ENCODE measurements at places on chromosomes 13 and 19. TPM values are rescaled to one million over a fixed set of nuclear protein-coding genes. Genes with fewer than 3 reads are reported as not detected.

Gene PALM
- total RNA-seq = 28.1 TPM

Gene CGB3
- total RNA-seq = not detected

Gene SPACA4
- total RNA-seq = not detected

Gene PCDH20
- 1.7 TPM for total RNA-seq

Gene KLF5
- total RNA-seq = 1.5 TPM

Gene FUT6
- not detected for total RNA-seq

GRCh38 chr13:39879286-39880035, 224.0 kb downstream of the COG6 start:
- no peak for DNase-seq

DNA sequence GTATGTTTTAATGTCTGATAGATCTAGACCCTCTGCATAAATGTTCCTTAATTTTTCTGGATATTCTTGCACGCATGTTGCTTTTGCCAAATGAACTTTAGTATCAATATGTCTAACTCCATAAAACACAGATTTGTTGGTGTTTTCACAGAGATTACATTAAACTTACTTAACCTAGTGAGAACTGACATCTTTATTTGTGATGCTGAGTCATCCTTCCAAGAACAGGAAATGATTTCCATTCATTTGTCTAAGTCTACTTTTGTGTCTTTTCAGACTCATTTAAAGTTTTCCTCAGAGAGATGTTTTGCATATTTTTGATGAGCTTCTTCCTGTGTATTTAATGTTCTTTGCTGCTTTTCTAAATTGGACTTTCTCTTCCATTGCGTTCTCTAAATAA, 184.0 kb downstream of the SLC7A1 start:
- no peak for DNase-seq

DNA sequence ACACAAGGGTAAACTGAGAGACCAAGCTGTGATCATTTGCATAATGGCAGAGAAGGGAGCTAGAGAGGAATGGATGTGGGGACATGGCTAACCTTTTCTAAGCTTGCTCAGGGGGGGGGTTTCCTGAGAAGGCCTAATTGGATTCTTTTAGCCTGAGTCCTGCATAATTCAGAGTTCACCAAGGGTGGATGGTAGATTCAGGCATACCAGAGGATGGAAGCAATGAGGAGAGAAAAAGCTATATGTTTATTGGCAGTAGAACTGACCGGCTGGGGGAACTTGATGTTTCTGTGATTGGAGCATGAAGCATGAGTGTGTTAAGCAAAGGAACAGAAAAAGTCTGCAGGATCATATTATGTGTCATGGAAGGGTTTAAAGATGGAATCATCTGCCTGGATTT, 65.9 kb upstream of the KLF12 start:
- no peak for DNase-seq

DNA sequence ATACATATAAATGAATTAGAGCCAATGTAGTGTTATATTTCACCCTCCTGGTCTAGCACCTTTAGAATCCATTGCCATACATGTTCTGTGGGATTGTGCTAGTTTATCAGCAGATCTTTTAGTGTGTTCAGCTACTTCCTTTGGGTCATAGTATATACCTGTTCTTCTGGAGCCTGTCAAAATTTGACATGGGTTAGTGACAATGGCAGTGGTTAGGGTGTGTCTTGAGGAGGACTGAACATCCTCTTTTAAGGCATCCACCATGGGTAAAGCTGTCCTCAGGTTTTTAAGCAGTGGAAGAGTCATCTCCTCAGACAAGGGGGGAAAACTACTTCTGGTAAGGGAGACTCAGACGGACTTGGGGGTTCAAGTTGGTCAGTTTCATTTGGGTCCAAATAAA, 29.4 kb downstream of the DNAJC3 start:
- no peak for DNase-seq

GRCh38 chr19:41166944-41167804, 25.8 kb upstream of the CYP2S1 start:
- DNase-seq = no peak

DNA sequence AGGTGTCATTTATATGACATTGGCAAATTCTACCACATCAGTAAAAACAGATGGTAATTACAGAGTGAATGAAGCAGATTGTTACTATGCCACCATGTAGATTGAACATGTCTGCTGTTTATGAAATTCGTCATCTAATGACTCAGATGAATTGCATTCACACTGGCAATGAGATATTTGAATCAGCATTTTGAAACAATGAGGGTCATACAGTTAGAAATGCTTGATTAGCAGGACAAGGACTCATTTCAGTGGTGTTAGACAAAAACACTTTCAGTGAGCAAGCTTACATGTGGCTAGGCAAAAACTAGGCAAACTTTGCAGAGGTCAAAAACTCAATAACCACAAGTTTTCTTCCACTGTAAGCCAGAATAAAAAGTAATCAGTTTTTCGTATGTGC, 1165.0 kb downstream of the SLITRK1 start:
- DNase-seq = no peak

- no peak for DNase-seq
Observed at GRCh38 chr13:97082461-97083207, 88.4 kb upstream of the OXGR1 start.

DNA sequence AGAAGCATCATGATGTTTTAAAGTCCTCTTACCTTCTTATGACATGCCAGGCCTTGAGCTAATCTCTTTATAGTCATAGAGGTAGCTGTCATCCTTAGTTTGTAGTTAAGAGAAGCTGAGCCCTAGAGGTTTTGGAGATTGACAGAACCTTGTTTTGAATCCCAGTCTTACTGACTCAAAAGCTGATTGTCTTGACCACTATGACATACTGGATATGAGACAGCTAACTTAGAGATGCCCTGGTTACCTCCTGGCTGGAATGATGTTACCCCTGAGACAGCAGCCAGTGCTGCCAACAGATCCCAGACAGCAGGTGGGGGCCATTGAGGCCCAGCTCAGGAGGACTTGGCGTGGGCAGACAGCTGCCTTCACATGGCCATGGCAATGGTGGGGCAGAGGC, 311.0 kb downstream of the MTUS2 start:
- DNase-seq = no peak

GRCh38 chr13:49410006-49410405, 33.9 kb downstream of the CAB39L start:
- no peak for DNase-seq

DNA sequence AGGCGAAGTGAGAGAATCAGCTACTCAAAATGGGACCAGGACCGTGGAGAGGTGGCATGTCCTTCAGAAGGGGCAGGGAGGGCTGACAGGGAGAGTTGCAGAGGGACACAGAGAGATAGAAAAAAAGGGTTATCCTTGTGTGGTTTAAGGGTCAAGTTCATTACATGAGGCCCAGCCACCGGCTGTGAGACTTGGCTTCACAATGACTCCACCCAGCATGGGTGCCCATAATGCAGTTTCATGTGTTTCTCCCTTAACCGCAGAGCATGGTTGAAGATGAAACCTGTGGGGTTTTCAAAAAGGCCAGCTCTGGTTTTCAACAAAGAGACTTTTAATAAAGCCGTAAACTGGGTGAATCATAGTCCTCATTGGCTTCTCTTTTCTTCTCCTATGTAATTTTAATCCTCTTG, 164.6 kb downstream of the KLF5 start:
- DNase-seq = no peak

DNA sequence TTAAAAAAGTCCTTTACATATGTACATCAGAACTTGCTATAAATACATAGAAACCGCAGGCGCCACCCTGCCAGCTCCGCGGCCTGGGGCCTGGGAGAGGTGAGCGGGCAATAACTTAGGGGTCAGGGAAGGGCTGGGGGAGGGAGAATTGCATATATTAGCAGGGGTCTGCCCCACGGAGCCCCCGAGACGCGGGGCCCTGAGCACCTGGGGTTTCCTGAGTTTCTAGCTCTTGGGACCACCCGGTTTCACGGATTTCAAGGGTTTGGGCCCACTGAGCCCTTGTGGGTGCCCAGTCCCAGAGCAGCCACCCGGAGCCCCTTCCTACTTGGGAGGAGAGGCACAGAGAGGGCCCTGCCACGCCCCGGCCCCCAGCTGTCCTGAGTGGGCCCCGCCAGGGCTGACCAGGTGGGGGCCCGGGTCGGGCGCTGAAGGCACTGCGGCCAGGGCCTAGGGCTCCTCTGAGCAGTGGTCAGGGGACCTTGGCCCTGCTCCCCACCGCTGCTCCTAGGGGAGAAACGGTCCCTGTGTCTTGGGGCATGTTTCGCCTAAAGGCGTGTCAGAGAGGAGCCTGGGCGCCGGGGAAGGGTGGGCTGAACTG, 4.0 kb downstream of the GPX4 start:
- DNase-seq = no peak

DNA sequence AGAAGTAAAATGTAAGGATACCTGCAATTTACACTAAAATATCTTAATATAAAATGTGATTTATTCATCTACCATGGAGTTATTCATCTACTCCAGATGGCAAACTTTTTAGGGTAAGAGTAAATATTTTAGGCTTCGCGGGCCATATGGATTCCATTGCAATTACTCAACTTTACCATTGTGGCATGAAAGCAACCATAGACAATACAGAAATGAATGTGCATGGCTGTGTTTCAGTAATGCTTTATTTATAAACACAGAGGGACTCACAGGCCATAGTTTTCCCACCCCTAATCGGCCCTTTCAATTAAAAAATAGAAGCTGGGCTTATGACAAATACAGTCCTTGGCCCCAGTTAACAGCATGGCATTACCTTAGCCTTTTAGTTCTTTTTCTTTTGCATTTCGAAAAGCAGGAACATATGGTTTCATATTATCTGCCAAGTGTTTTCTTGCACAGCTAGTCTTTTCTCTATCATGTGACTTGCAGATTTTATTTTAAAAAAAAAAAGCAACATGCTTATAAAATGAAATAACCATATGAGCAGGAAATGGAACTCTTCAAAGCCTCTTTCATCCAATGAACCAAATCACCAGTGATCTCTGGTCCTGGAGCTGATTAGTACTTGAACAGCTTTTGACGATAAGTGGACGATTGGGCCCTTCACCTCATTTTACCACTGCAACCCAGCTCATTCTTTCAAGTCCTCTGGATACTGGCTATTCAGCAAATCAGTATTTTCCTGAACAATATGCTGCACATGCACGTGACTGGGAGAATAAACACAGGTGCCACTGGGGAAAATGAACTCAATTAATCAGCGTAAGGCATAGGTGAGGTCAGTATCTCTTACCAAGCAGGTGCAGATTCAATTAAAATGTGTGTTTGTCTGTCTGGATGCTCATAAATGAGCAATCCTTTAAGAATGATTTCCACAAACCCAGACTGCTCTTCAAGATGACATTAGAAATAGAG, 63.9 kb downstream of the LHFPL6 start:
- no peak for DNase-seq

DNA sequence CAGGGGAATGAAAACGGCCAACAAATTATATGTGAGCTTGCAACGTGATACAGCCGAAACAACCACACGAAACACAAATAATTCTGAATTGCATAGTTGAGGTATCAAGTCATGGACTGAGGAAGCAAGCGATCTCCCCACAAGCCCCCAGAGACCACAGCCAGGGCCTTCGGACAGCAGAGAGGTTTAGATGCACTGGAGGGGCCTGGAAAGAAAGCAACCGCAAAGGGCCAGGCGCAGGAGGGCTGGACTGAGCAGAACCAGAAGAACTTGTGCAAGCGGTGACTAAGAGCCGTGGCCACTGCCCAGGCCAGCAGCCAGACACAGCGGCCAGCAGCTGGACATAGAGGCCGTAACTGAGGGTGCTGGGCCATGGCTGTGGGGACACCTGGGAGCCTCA, 131.4 kb downstream of the TNFRSF19 start:
- DNase-seq = peak; percentile 84

GRCh38 chr13:93227878-93228642, 1.5 kb downstream of the GPC6 start:
- DNase-seq = peak; percentile 48

- peak; percentile 67 for DNase-seq
Observed at GRCh38 chr19:6220385-6221191, 59.2 kb downstream of the MLLT1 start.

Measured in heart left ventricle (tissue), 16 donors.